ENCODE measurements at places on chromosomes 1 and 21. TPM values are rescaled to one million over a fixed set of nuclear protein-coding genes. Genes with fewer than 3 reads are reported as not detected.

DNA sequence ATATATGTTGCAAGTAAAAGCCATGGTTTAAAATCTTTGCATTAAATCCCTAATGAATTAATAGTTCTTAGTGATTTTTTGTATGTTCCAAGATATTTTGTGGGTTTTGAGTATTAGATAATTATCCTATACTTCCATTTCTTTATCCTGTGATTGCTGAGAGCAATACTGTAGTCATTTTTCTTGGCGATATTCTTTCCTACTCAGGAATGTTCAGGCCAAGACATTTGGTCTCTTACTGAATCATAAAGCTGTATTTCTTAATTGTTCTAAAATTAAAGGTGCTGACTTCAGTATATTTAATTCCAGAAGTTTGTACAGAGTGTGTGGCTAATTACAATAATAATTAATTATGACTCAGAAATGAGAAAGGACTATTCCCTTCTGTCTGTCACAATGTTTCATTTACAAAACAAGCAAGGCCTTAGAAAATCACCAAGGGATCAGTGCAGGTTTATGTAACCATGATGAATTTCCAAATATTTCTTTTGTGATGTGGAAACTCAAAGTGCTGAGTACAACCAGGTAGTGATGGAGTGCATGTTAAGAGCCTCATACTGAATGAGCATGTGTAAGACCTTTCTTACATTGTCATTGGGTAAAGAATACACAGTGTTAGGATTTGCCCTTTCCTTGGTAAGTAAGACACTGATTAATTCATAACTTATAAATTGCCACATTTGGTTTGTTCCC is 161.2 kb downstream of the HMCN1 start:
- no peak overlapping the region for H3K27ac ChIP-seq
- H3K4me1 ChIP-seq: no peaks in the 10 kb centered on the region
- H3K36me3 ChIP-seq: no peaks in the 10 kb centered on the region
- no peaks in the 10 kb centered on the region for H3K27me3 ChIP-seq
- H3K4me3 ChIP-seq: no peak overlapping the region
- DNase-seq: no peak

DNA sequence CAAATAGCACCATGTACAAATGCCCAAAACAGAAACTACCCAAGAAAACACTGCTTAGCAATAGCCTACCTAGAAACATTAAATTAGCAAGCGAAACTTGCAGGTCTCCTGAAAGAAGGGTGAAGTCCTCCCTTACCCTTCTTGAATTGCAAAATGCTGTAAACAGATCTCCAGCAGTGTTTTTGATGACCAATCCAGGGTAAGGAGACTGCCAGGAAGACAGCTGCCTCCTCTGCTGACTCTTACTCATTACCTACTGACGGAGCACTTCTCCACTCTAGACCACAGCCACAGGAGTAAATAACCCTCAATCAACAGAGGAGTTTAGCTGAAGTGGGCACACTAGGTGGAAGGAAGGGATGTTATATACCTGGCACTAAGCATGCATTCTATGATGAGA is 32.2 kb upstream of the GADD45A start:
- H3K4me3 ChIP-seq: no peak overlapping the region
- no peaks in the 10 kb centered on the region for H3K4me1 ChIP-seq
- no peaks in the 10 kb centered on the region for H3K36me3 ChIP-seq

DNA sequence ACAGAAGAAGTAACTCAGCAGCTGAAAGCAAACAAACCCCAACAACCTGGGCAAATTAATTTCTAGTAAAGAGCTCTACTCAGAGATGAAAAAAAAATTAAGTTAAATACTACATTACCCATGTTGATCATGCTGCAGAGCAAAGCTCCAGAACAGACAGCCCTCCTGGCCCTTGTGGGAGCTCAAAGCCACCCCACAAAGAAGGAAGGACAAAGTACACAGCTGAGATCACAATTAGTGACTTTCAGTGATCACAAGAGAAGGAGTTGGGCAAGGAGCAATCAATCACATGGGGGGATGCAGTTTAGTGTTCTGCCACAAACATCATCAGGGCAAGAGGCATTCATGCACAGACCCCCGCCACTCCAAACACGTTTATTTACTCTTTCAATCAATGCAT is 114.2 kb downstream of the DAB1 start:
- DNase-seq: no peak
- H3K27ac ChIP-seq: no peak overlapping the region
- H3K27me3 ChIP-seq: no peaks in the 10 kb centered on the region
- no peaks in the 10 kb centered on the region for H3K36me3 ChIP-seq

The CAMK1G gene
- total RNA-seq: not detected

The OR2L2 gene
- total RNA-seq: 0.22 TPM
